Progenitor cell of endocrine pancreas (in vitro differentiated cells): ENCODE measurements at places on chromosomes 3 and 15.

DNA sequence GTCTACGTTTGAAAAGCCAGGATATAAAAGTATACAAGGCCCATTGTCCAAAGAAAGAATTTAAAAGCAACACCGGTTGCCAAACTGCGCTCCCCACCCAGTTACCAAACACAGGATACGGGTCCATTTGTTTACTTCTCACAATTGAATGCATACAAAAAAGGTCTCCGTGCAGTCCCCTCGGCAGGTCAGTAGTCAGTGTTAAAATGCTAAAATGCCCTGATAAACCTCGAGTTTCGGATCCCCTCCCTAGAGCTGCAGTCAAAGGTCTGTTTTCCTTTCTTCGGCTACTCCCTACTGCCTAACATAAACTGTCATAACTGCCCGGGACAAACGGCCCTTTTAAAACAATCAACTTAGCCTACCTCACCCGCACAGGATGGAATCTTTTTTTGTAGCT is 534.6 kb downstream of the FOXP1 start:
- no peak for DNase-seq

DNA sequence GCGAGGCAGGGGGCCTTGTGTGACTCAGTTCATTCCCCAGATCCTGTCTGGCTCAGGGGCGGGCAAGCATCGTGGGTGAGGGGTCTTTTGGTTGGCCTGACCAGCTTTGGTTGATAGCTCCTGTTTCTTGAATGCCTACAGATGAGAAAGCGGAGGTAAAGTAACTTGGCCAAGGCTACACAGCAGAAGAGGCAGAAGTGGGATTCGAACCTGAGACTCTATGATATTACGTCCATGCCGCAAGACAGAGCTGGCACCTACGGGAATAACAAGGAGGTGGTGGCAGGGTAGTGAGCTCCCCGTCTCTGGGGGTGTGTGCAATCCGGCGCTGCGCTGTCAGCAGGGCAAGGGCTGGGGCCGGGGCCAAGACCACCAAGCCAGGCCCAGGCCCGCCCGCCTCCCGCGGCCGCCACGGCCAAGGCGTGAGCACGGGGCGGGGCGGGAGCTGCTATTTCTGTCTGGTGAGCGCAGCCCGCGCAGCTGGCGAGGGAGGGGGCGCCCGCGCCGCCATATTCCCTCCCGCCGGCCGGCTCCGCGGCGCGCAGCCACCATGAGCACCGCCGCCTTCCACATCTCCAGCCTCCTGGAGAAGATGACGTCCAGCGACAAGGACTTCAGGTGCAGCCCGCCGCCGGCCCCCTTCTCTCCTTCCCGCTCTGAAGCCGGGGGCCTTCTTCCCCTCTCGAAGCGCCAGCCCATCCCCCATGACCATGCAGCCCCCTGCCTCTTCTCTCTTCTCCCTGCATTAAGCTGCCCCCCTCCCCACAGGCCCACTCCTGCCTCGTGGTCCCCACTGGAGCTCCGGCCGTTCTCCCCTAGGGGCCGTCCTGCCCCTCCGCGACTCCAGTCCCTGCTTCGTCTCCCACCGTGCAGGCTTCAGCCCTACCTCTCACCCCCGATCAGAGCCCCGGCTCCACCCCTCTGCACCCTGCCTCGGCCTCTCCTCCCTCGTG is at the start of gene CAND2:
Gene CAND2, plus strand, starts transcription at position 510 of the 953 bp plus-strand sequence. Its CDS starts 41 bp downstream, at position 551.
- peak; percentile 44 for DNase-seq

DNA sequence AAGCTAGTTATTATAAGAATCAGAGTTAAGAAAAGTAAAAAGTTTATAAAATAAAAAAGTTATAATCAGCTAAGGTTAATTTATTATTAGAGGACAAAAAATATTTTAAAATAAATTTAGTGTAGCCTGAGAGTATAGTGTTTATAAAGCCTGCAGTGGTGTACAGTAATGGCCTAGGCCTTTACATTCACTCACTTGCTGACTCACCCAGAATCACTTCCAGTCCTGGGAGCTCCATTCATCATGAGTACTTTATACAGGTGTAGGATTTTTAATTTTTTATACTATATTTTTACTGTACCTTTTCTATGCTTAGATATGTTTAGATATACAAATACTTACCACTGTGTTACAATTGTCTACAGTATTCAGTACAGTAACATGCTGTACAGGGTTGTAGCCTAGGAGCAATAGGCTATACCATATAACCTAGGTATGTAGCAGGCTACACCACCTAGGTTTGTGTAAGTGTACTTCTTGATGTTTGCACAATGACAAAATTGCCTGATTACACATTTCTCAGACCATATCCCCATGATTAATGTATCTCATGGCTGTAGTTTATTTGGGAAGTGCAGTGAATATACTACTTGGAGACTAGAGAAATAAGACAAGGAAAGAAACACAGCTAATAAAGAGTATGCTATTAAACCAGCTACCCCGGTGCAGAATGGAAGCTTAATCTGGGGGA is 101.9 kb upstream of the GALNT15 start:
- DNase-seq = no peak

- no peak for DNase-seq
Observed at GRCh38 chr15:92324101-92324963, 69.3 kb upstream of the ST8SIA2 start.

DNA sequence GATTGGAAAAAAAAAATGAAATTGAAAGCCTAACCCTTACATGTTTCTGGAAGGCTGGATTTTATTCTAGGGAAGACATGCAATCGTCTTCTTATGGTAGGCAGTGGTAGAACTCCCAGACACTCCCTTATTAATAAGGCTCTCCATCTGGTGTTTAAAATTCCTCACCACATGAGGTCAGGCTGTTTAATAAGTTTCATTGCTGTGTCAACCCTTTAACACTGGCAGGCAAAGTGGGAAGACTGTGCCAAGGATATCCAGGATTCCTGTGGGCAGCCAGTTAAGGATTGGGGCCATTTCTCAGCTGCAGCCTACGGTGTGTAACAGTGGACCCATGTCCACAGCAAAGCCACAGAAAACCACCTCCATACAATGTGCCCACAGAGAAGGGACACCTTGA is 225.5 kb upstream of the CHRM5 start:
- no peak for DNase-seq

- no peak for DNase-seq
Observed at GRCh38 chr3:99084156-99084555, 182.7 kb upstream of the DCBLD2 start.

DNA sequence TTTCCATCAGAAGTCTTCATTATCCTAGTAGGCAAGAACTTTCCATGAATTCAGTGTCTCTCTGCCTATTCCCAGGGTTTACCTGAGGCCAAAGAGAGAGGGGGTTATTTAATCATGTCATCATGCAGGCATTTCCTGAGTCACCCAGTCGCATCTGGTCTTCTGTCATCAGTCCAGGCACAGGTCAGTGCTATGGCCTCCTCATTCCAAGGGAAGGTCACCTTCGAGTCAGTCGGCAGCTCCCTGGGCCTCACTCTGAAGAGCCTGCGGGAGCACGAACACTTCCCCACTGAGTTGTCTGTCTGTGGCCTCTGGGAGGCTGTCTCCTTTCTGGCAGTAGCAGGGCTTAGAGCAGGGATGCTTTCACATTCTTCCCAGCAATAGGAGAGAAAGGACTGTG is 26.2 kb upstream of the LRTM1 start:
- no peak for DNase-seq

GRCh38 chr15:78619022-78619950 is 1.5 kb downstream of the CHRNA3 start:
- DNase-seq = peak; percentile 7

GRCh38 chr15:65395567-65396202 is 17.9 kb upstream of the IGDCC3 start:
- DNase-seq = no peak

DNA sequence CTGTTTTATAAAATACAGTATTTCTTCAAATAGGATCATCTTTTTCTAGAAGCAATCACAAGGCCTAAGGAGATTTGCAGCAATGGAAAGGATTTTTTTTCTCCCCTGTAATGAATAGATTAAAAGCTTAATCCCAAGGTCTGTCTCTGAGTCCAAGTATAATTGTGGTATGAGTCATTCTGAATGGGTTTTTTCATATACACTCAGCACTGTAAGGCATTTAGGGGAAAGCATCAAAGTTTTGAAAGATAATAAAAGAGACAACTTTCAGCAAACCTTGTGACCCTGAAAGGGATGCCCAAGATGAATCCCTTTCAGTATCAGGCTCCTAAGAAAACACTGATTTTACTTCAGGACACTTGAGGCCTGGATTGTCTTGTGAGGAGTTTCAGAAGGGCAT is 23.3 kb upstream of the LARS2 start:
- no peak for DNase-seq

- DNase-seq = no peak
Observed at GRCh38 chr15:26126070-26126469, 262.9 kb upstream of the ATP10A start.

- no peak for DNase-seq
Observed at GRCh38 chr15:92580521-92580920, 75.1 kb downstream of the FAM174B start.

DNA sequence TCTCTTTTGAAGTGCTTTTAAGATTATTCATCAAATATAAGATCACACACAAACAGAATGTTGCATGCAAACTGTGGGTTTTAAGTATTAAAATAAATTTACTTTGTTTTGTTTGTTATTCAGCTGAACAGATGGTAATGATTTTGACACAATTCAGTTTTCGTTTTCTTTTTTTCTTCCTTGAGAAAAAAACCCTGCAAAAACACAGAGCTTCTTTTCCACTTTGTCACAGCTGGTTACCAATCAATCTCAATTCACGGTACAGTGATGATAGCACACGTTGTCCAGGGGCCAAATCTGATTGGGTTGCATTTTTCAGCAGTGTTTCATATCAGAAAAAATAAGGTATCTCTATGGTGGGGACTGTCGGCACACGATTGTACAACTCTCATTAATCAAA is 473.6 kb downstream of the ROBO2 start:
- no peak for DNase-seq

DNA sequence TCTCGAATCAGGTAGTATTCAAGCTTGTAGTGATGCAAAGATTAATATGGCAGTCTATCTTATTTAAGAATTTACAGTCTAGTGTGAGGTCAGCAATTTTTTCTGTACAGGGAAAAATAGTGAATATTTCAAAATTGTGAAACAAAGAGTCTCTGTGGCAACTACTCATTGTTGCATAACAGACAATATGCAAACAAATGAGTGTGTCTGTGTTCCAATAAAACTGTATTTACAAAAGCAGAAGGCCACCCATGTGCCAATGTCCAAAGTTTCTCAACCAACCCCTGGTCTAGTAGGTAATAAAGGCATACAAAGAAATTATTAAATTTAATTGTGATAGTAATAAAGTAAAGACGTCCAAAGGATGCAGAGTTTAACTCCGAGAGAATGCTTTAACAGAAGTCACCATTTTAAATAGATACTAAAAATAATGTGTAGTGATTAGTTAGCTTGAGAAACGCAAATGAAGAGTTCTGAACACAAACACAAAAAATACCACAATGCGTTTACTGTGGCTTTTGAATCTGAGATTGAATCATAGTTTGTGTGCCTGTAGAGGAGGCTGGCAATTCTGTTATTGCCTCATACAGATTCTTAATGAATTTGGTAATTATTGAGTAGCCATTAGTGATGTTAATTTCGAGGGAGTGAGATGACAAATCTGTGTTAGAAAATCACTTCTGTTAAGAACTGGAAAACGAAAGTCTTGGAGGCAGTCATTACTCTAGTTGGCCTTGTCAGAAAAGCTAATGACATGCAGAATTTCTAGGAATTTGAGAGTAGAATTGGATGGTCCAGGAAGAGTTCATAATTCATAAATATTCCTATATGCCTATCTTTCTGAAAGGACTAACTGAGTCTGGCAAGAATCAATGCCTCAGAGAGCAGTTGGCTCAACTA is 48.7 kb downstream of the CADM2 start:
- DNase-seq = no peak

GRCh38 chr15:33448961-33449606 is 138.3 kb downstream of the RYR3 start:
- no peak for DNase-seq

GRCh38 chr3:124360155-124360554 is 368.2 kb upstream of the ROPN1 start:
- no peak for DNase-seq

- no peak for DNase-seq
Observed at GRCh38 chr3:159236321-159236720, 434.5 kb downstream of the MFSD1 start.

GRCh38 chr3:30641416-30642251 is 35.2 kb downstream of the TGFBR2 start:
- DNase-seq = no peak

GRCh38 chr3:50554553-50554952 is 13.0 kb downstream of the C3orf18 start:
- no peak for DNase-seq

- DNase-seq = no peak
Observed at GRCh38 chr3:35787936-35788335, 148.6 kb downstream of the ARPP21 start.

DNA sequence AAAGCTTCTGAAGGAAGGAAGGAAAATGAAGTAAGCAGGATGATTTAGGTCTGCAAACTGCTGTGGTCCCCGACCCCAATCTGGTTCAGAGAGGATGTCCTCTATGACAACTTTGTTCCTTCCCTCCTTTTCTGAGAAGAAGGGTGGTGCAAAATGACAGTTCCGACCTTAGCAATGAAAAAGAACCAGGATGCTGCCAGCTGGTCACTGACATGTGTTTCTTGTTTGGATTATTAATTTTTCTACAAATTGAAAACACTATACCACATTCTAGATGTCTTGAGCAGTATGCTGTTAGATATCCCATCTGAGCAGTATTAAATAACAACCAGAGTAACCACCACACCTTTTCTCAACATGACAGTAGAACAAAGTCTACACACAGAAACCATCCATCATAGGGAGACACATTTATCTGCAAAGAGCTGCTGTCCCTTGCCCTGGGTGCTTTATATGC is 27.5 kb downstream of the CDCP1 start:
- no peak for DNase-seq

DNA sequence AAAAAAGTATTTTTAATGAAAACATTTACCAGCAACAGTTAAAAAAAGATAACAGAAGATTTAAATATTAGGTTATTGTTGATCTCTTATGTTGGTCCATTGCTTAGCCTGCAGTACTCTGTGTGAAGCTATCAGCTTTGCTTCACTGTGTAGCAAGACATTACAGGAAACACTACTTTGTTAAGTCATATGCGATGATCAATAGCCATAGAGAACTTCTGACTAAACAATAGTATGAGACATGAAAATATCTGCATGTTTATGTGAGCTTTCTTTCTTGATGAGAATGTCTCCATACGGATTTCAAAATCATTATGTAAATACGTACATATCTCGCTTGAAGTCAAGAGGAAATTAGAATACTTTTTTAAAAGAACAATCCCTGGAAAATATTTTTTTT is 27.0 kb upstream of the CAPN3 start:
- no peak for DNase-seq

DNA sequence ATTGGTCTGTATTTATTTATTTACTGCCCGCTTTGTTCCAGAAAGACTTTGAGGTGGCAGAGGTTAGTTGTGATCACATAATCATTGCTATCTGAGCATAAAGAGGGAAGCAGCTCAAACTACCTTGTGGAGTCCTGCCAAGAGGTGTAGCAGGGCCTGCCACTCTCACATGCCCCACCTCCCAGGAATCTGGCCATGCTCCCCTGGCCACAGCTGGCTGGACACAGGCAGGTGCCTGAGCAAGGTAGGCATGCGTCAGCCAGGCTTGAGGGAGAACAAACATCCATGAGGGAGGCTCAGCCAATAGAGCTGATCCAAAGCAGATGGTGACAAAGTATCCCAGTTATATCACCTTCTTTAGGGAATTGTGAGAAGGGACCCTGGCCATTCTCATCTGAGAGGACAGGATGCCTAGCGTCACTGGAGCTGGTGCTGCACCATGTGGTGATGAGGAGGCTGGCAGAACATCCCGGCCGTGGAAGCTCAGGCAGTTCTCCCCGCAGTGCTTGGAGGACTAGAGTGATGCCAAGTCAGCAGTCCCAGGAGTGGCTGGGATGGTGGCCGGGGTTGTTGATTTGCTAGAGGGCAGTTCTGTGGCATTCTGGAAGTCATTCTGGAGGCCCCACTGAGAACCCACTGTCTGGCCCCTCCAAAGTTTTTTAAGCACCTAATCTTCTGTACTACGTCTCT is 6.8 kb upstream of the POLG start:
- no peak for DNase-seq
